A549 treated with GW870086 at 1 μM for 4 hours (cell line): ENCODE measurements at places on chromosomes 7 and 10. TPM values are rescaled to one million over a fixed set of nuclear protein-coding genes. Genes with fewer than 3 reads are reported as not detected.

ARHGEF5 gene
- total RNA-seq = 1.8 to 2.3 TPM (median 2.1 TPM) in 5 replicates

PLAC9 gene
- 0.38 TPM in 1 of 5 replicates, not detected in the others for total RNA-seq

MAGI2 gene
- total RNA-seq = 0.21 to 0.45 TPM (median 0.36 TPM) in 5 replicates

CALCR gene
- total RNA-seq = not detected in 5 replicates

CPN1 gene
- 0.08 to 0.42 TPM (median 0.20 TPM) in 5 replicates for total RNA-seq

KCND2 gene
- not detected in 5 replicates for total RNA-seq

OGDHL gene
- total RNA-seq = 0.13 to 0.49 TPM (median 0.21 TPM) in 5 replicates
